ENCODE measurements at places on chromosomes 7 and 10.

DNA sequence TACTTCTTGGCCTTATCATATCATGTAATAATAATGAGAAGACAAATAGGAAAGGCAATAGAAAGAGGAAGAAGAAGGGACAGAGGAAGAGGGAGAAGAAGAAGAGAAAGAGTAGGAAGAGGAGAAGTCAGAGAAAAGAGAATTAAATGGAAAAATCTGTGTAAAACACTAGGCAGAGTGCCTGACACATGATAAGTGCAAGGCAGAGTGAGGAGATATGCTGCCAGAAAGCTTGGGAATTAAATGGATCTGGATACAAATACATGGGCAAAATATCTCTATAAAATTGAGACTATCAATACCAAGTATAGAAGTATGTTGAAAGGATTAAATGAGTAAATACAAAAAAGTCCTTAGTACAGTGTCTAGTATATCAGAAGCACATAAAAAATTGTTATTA is 124.8 kb downstream of the CACNA2D1 start:
- no peaks in the 10 kb centered on the region for H3K36me3 ChIP-seq
- no peak overlapping the region for H3K4me3 ChIP-seq
- H3K27me3 ChIP-seq = no peaks in the 10 kb centered on the region
- H3K27ac ChIP-seq = no peak overlapping the region
- DNase-seq = no peak

DNA sequence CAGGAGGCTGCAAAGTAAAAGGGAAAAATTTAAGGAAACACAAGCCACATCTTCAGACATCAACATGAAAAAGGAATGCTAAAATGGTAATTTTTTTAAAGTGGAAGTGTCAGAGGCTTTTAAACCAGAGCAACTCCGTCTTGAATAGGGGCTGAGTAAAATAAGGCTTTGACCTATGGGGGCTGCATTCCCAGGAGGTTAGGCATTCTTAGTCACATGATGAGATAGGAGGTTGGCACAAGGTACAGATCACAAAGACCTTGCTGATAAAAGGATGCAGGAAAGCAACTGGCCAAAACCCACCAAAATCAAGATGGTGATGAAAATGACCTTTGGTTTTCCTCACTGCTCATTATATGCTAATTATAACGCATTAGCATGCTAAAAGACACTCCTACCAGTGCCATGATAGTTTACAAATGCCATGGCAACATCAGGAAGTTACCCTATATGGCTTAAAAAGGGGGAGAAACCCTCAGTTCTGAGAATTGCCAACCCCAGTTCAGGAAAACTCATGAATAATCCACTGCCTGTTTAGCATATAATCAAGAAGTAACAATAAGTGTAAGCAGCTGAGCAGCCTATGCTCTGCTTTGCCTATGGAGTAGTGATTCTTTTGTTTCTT is 128.3 kb downstream of the SKAP2 start:
- no peaks in the 10 kb centered on the region for H3K36me3 ChIP-seq
- H3K27me3 ChIP-seq = no peaks in the 10 kb centered on the region
- no peak for DNase-seq
- no peaks in the 10 kb centered on the region for H3K4me1 ChIP-seq
- no peak overlapping the region for H3K27ac ChIP-seq
- H3K4me3 ChIP-seq = no peak overlapping the region

DNA sequence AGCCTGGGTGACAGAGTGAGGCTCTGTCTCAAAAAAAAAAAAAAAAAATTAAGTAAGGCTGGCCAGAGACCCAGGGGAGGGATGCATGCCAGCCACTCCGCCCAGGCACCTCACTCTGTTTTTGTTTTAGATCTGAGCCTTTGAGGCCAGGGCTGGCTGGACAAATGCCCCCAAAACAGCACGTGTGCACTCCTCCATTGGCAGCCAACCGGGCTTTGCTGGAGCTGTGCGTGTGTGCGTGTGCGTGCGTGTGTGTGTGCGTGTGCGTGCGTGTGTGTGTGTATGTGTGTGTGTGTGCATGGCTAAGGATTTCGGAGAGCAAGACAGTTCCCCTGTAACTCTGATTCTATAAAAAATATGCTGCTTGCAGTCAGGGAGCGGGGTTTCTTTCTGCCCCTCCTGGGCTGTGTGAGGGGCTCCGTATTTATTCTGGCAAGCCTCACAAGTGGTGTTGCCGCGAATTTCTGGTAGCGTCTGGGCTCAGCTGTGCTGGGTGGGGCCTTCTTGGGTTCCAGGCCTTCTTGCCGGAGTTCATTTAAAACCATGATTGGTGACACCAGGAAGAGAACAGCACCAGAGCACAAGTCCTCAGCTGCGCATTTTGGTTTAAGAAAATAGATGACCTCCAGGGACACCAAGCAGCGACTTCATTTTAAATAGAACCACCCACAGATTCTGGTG is 28.1 kb upstream of the UNCX start:
- no peak for DNase-seq
- H3K27ac ChIP-seq = no peak overlapping the region
- no peaks in the 10 kb centered on the region for H3K4me1 ChIP-seq
- H3K27me3 ChIP-seq = no peaks in the 10 kb centered on the region
- no peak overlapping the region for H3K4me3 ChIP-seq
- H3K36me3 ChIP-seq = no peaks in the 10 kb centered on the region

DNA sequence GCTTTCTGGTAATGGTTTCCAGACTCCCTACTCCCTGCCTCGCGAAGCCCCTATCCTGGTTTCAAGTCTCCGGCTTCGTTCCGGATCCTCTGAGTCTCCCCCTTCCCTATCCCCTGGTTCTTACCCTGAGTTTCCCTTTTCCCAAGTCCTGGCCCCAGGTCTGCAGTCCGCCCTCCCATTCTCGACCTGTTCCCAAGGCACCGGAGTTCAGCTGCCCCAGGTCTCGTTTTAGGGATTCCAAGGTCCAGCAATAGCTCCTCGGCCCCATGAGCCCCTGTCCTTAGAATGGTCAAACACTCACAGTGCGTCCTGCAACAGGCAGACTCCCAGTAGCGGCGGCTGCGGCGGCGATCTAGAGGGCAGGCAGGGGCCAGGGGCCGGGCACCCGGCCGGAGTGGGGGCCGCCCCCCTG is 274 bp downstream of the PITX3 start:
- peaks cover 13% of the 10 kb centered on the region for H3K4me1 ChIP-seq
- DNase-seq = no peak
- H3K27me3 ChIP-seq = peaks cover 36% of the 10 kb centered on the region
- H3K27ac ChIP-seq = no peak overlapping the region
- H3K4me3 ChIP-seq = peak overlapping the region; percentile 33

- H3K27ac ChIP-seq = no peak overlapping the region
- no peak overlapping the region for H3K4me3 ChIP-seq
- DNase-seq = no peak
- H3K4me1 ChIP-seq = peaks cover 7% of the 10 kb centered on the region
Measured at GRCh38 chr10:42548254-42548653, 90.1 kb downstream of the ZNF33B start.

DNA sequence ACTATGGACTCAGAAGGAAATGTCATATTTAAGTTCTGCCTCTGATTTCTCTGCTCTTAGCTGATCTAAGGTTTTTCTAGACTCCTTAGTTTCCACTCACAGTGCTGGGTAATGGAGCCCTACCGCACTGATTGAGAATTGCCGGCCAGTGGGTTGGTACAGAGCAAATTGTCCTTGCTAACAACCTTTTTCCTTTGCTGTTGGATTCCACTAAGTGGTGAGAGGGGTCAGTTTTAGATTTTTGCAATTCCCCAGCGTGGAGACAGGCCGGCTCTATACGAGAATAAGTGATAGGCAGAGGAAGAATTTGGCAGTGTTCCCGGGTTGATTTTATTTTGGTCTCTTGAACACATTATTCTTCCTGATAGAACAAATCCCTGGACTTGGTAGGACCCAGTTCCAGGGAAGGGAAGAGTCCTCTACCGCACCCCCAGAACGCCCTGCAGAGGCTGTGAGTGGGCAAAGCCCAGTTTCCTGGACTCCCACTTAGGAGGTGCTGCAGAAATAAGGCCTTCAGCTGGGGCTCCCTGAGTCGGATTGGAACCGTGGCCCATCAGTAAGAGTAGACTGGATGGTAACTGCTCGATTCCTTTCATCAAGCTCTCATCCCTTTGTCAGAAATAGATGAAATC is 3.0 kb upstream of the NRP1 start:
- H3K27me3 ChIP-seq = no peaks in the 10 kb centered on the region
- no peak overlapping the region for H3K27ac ChIP-seq
- H3K4me3 ChIP-seq = no peak overlapping the region

DNA sequence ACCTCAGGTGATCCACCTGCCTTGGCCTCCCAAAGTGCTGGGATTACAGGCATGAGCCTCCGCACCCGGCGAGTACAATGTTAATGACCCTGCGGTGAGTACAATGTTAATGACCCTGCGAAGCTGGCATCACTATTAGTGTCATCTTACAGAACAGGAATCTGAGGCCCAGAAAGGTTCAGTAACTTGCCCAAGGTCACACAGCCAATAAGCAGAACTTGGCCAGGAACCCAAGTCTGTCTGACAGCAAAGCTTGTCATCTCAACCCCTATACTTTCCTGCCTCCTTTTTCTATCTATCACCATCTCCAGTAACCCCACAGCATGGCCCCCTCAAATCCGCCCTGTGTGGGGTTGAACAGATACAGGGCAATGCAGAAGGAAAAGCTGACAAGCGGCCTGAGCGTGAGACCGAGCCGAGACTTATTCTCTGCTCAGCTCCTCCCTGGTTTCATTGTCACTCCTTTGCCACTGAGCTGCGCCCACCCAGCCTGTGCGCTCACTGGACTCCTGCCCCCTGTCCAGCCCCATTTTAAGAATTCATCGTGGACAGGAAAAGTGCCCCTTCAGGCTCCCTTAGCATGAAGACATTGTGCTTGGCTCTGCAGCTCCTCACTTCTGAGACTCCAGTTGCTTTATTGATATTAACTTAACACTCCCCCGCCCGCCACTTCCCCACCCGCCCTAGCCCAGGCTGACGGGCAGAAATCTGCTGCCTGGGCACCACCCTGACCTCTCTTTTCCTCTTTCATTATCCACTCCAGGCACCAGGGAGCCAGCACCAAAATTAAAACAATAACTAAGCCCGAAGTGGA is 58.1 kb upstream of the LBX1 start:
- no peak overlapping the region for H3K27ac ChIP-seq
- H3K36me3 ChIP-seq = no peaks in the 10 kb centered on the region
- no peak for DNase-seq
- H3K4me1 ChIP-seq = peaks cover 9% of the 10 kb centered on the region
- H3K4me3 ChIP-seq = no peak overlapping the region

GRCh38 chr10:126908729-126909128 is 3.5 kb downstream of the DOCK1 start:
- peaks cover 7% of the 10 kb centered on the region for H3K36me3 ChIP-seq
- H3K4me3 ChIP-seq = no peak overlapping the region
- H3K27me3 ChIP-seq = no peaks in the 10 kb centered on the region
- no peak for DNase-seq

DNA sequence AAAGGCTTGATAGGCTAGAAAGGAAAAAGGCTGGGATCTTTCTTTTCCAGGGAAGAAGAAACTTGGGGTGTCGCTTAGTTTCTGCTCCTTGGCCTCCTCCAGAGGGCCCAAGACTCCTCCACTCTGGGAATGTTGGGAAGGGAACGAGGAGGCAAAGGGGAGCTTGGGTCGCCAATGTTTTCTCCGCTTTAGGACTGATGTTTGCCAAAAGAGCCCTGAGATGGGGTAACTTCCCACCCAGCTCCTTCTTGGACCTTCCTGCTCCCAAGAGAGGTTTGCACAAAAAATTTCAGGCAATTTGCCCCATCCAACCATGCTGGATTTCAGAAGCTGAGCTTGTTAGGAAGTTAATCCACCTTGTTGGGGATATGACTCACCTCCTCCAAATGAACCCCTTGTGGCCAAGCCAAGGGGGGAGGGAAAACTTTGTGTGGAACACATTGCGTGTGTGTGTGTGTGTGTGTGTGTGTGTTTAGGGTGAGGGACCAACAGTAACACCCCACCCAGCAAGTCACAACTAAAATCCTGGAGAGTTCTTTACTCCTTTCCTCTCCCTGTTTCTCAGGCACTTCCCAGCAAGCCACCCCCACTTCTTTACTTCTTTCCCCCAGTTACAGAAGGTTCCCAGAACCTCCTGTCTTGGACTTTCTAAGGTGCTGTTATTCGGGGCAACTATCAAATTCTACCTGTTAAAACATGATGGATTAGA is 8.7 kb upstream of the HOXA2 start:
- peaks cover 80% of the 10 kb centered on the region for H3K27me3 ChIP-seq
- peaks cover 7% of the 10 kb centered on the region for H3K4me1 ChIP-seq
- no peaks in the 10 kb centered on the region for H3K36me3 ChIP-seq
- no peak overlapping the region for H3K4me3 ChIP-seq

DNA sequence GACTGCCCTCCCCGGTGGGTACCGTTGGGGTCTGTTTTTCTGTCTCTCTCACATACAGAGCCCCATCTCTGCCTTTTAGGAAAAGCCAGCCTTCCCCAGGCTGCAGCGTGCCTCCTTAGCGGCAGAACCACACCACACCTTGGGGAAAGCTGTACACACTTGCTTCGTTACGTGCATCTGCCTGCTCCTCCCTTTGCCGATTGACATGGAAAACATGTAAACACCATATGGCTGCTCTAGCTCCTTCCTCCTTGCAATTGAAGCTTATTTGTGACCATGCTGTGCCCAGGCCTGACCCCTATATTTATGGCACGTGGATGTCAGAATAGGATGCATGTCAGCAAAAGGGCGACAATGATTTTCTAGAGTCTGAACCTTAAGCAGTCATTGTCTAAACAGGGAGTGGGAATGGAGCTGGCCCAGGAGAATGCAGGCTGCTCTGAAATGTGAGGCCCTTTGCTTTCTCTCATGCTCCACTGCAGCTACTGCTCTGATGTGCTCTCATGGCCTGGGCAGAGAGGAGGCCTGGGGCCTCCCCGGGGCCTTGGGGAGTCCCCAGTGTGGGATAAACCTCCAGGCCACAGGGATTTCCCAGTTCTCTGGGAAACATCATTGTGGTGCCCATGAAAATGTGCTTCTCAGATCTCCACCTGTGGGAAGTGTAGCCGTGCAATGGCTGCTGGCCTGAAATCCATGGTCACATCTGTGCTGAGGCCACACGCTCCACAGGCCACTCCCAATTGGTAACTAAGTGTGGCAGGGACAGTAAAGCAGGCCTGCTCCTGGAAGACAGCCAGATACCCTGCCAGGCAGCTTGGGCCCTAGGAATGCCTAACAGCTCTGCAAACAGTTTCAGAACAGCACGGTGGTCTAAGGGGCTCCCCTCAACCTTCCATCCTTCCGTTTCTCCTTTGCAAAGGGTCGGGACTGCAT is 18.6 kb downstream of the PDE6C start:
- no peak for DNase-seq
- no peak overlapping the region for H3K27ac ChIP-seq
- no peaks in the 10 kb centered on the region for H3K4me1 ChIP-seq
- no peaks in the 10 kb centered on the region for H3K36me3 ChIP-seq
- H3K4me3 ChIP-seq = no peak overlapping the region
- H3K27me3 ChIP-seq = no peaks in the 10 kb centered on the region

DNA sequence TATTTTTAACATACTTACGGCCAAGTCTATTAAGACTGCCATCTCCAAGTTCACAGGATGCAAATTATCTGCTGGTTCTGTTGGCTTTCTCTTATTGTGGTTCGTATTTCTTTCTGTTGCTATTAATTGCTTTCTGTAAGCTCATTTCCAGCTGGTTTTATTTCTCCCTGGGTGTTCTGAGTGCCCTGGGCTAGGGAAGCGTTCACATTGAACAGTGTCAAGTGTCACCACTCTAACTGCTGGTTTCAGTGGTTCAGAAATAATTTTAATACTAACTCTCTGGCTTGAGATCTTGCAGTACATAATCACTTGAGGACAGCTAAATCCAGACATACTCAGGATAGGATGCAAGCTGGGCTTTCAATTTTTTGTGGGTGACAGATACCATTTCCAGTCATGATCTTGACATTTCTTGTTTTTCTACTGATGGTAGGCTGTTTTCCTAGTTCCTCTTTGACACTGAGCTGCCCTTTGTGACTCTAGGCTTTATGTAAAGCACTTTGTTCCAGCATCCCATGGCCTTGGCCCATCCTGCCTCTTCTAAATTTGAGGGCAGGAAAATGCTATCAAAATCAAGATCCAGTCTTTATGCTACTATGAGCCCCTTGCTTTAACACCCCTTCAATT is 117.6 kb downstream of the SNX13 start:
- no peak overlapping the region for H3K4me3 ChIP-seq
- no peaks in the 10 kb centered on the region for H3K36me3 ChIP-seq
- no peak overlapping the region for H3K27ac ChIP-seq
- DNase-seq = no peak
